ENCODE measurements at places on chromosomes 13 and 19.

- DNase-seq = no peak
Observed at GRCh38 chr19:56969759-56970178, 129.2 kb upstream of the PEG3 start.

GRCh38 chr19:43605875-43606568 lies 5.9 kb upstream of the SRRM5 start:
- no peak for DNase-seq

DNA sequence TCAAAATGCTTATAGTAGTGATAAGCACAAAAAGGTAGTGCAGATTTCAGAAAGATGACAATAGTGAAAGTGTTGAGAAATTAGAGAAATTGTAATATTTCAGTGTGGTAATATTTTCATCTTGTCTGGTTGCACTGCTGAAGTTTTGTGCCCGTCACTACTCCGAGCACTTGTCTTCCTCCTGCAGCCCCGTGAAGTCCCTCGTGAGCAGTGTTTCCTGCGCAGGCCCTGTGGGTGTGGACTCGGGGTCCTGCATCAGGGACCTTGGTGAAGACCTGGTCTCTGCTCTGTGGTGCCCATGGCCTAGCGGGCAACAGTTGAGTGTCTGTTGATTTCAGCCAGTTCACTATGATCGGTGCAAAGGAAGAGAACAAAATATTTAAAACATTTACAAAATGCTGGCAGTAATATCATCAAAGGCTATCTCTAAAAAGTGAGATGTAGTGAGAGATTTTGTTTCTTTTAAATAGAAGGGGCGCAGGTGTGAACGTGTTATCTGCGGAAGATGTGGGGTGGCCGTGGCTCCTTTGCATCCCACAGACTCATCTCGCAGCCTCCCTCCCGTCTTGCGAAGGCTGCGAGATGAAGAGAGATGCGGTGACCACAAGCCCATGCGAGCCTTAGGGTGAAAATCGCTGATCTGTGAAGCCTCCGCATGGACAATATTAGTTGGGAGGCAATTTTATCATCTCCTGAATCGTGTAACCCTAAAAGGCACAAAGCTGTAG lies 27.7 kb upstream of the DCUN1D2 start:
- no peak for DNase-seq

- DNase-seq = peak; percentile 11
Observed at GRCh38 chr19:36377541-36378178, 1.3 kb downstream of the ZFP14 start.

- no peak for DNase-seq
Observed at GRCh38 chr13:108929532-108930206, 300.3 kb downstream of the MYO16 start.

DNA sequence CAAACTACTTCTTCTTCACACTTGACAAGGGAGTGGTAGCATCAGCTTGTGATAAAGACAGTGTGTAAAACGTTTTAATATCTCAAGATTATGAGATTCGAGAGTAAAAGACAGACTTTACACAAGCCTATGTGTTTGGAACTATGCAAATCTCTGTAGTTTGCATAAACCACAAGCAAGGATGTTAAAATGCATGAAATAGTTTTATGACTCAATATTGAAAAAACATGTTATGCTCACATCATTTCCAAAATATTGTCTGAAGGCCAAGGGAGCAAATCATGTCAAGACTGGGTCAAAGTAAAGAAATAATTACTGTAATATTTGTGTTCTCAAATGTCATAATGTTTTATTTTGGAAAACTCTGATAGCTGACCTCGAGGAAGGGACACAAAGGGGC lies 316.8 kb upstream of the KLF12 start:
- no peak for DNase-seq

DNA sequence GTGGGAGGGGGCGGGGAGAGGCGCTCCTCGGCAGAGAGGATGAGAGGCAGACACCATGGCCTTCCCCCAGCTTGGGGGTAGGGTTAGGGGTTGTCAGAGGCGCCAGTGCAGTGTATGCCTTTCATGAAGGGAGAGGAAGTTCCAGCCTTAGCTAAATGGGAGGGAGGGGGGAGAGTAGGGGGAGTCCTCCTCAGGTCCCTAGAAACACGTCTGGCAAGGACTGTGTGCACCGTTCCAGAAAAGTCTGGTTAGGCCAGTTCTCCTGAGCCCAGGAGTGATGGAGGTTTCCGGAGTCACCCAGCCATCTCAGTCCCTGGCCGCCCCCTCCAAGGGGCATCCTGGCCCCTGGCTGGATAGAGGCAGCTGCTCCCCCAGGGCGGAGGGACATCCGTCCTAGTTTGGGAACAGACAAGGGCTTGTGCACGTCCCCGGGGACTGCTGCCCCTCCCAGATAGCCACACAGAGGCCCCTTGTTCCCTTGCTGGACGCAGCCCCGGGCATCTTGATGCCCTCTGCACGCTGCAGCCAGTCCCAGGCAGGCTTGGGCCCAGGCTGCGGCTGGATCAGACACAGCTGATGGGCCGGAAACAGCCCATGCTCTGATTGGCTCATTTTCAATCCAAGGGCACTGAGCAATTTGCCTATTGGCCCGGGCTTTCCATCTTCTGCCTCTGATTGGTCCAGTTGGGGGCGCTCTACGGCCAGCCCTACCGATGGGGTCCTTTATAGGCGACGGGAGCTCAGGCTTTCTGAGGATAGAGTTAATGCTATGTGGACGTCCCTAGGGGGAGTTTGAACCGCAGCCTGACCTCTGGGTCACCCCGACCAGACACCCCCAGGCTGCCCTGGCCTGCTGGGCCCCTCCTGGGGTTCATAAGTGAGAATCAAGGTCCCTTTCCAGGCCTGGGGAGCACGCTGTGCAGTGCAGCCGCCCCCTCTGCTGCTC lies 3.8 kb downstream of the S1PR2 start:
- no peak for DNase-seq

DNA sequence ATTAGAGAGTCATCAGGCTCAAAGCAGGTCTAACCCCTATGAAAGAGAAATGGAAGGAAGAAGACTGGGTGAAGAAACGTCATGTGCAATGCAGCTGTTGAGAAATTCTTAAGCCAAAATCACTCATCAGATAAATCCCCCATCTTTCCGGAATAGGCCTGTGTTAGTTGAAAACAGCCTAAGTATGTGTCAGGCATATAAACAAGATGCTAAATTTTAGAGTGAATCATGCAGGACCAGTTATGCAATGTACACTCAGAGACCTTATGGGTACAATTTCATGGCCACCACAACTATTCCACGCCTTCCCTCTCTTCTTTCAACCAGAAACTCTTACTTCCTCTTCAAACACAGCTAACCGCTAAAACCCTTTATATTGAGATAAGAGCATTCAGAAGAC lies 717.7 kb upstream of the ATXN8OS start:
- DNase-seq = no peak

- no peak for DNase-seq
Observed at GRCh38 chr13:25602176-25602575, 230.4 kb downstream of the ATP8A2 start.

GRCh38 chr19:56942756-56943155 lies 102.2 kb upstream of the PEG3 start:
- no peak for DNase-seq

- DNase-seq = no peak
Observed at GRCh38 chr13:64413529-64413928, 2816.6 kb downstream of the PCDH9 start.

- DNase-seq = no peak
Observed at GRCh38 chr13:78636495-78636894, 22.5 kb downstream of the OBI1 start.

- DNase-seq = no peak
Observed at GRCh38 chr13:107018285-107018684, 450.3 kb upstream of the ARGLU1 start.

DNA sequence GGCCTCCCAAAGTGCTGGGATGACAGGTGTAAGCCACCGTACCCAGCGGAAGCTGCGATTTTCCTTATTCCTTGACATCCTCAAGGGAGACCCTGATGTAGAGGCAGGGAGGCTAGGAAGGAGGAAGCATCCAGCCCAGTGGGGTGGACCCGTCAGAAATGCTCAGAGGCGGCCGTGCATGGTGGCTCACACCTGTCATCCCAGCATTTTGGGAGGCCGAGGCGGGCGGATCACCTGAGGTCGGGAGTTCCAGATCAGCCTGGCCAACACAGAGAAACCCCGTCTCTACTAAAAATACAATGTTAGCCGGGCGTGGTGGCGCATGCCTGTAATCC lies 11.6 kb downstream of the GZMM start:
- DNase-seq = no peak

- peak; percentile 79 for DNase-seq
Observed at GRCh38 chr19:27742041-27742440, 1470.9 kb downstream of the UQCRFS1 start.

- DNase-seq = no peak
Observed at GRCh38 chr13:40376296-40376849, 290.1 kb downstream of the FOXO1 start.

GRCh38 chr19:3201911-3202310 lies 16.2 kb downstream of the NCLN start:
- DNase-seq = no peak

GRCh38 chr13:31427151-31428100 lies 227.7 kb downstream of the B3GLCT start:
- DNase-seq = no peak

DNA sequence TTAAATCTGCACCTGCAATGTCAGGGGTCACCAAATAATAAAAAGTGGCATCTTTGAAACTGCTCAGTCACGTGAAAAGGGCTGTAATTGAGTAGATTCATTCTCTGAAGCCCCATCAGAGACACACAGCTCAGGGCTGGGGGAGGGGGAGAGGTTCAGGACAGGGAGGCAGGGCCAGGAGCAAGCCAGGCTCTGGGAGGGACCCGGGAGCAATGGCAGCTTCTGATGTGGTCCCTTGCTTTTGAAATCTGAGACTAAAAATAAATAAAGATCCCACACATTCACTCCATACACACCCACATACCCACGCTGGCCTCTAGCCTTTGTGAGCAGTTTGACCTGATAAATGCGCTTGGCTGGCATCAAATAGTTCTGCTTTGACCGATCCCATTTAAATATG lies 32.8 kb downstream of the GSX1 start:
- no peak for DNase-seq

DNA sequence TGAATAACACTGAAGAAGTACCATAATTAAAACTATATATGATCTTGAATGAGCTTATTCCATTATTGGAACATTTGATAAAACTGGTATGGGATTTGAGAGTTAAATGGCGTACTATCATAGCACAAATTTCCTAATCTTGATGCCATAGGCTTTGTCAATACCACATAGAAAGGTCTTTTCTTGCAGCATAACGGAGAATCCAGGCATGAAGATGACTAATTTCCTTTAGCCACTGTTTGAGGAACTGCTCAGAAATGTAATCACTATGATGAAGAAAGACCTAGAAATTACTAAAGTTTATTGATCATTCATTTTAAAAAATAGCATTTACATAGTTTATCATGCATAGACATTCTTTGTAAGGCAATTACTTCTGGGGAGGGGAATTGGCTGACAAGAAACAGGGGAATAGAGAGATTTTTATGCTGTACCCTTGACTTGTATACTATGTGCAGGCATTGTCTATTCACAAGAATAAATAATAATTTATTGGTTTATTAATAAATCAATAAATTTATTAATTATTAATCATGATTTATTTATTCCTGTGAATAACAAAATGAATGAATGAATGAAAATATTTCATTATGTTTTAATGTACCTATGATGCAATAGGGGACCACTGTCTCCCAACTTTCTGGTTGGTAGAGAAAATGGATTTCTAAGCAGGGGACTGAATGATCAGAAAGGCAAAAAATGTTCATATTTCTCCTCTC lies 2676.6 kb downstream of the PCDH9 start:
- no peak for DNase-seq

GRCh38 chr13:51976423-51976822 lies 34.8 kb downstream of the ATP7B start:
- no peak for DNase-seq

DNA sequence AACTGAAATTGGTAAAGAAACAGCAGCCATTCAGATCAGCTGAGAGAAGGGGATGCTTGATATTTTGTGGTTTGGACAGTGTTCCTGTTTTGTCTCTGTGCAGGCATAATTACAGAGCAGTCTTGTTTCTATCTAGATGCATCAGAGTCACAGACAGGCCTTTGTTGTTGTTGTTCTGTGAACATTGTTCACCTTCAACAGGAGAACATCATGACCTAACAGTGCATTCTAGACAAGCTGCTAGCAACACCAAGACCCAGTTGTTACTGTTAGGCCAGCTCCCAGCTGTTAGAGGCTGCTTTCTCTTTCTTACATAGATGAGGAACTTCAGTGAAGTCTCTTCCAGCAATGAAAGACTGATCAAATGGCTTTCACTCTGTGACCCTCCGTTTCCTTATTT lies 8.5 kb upstream of the LSR start:
- no peak for DNase-seq

- no peak for DNase-seq
Observed at GRCh38 chr19:3087769-3088168, 6.4 kb upstream of the GNA11 start.

- DNase-seq = peak; percentile 35
Observed at GRCh38 chr13:30334663-30335386, 27.5 kb upstream of the KATNAL1 start.

DNA sequence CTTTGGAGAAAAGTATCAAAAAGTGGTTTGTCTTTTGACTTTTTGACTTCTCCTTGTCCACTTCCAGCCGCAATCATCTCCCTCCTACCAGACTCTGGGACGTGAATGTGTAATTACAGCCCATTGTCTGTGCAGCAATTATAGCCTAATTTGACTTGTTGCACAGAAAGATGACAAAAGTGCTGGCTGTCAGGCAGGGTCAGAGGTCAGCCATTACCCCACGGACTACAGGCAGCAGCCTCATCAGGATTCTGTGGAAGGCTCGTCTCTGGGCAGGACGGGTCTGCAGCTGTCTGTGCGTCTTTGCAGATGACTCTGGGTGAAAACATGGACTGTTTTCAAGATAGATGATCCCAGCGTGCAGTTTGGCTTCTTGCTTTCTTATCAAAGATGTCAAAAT lies 102.2 kb upstream of the EDNRB start:
- DNase-seq = no peak

GRCh38 chr19:3916033-3916432 lies 16.8 kb upstream of the NMRK2 start:
- no peak for DNase-seq

GRCh38 chr19:53865918-53866864 lies 1.5 kb upstream of the MYADM start:
- DNase-seq = peak; percentile 75

- no peak for DNase-seq
Observed at GRCh38 chr13:77328819-77329132, 1.9 kb upstream of the MYCBP2 start.

- no peak for DNase-seq
Observed at GRCh38 chr13:70424428-70424827, 316.2 kb upstream of the KLHL1 start.

DNA sequence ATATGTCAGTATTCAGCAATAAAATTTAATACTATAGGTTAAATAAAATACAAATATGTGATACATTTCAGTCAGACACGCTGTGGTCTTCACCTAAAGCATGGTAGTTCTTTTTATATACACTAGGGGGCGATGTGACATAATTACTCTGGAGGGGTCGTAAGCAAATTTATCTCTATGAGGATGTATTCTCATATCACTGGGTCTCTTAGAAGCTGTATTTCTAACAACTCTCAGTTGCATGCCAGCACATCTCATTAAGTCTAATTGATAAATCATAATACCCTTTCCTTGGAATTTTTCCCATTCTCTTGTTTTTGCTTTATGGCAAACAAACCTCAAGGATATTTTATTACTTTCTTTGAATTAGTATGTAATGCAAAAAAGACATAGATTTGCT lies 3.9 kb upstream of the PCDH17 start:
- peak; percentile 41 for DNase-seq
